ENCODE measurements at places on chromosomes 12 and 14.

- no peak for DNase-seq
Observed at GRCh38 chr12:20620261-20620660, 74.9 kb upstream of the SLCO1C1 start.

- no peak for DNase-seq
Observed at GRCh38 chr14:103349982-103350381, 15.9 kb downstream of the EIF5 start.

- DNase-seq: no peak
Observed at GRCh38 chr14:51715742-51716141, 64.0 kb downstream of the FRMD6 start.

DNA sequence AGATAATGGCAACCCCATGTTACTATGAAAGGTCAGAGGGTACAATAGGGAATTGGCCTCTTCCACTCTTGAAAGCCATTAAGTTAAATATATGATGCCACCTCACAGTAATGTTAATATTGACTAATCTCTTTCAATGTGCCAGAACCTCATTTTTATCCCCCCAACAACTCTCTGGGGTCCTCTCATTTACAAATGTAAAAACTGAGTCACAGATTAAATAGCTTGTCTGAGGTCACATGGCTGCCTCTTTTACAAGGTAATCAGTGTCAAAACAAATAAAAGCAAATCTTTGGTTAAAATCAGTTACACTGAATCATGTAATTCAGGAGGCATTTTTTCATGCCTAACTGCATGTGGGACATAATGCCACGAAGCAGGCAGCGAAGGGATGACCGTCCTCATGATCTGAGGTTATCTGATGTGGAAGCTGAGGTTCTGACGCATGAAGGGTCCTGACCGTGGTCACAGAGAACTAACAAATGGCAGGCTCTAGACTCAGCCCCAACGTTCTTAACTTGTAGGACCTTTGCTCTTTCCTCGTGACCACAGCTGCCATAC, 78.5 kb downstream of the PTPN21 start:
- DNase-seq: no peak

DNA sequence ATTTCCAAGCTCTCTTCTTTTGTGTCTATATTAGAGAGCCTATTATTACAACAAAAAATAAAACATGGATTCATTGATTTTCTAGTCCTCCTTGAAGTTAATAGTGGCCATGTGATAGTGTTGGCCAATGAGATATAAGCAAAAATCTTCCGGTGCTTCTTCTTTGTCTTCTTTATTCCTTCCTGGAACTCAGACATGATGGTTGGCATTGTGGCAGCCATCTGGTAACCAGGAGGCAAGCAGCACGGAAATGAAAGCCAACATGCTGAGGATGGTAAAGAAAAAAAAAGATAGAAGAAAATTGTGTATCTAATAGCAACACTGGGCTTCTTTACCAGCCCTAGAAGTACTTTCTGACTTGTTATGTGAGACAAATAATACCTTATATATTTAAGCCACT, 50.8 kb upstream of the SEL1L start:
- DNase-seq: no peak

GRCh38 chr14:22460461-22461195, 128.4 kb downstream of the DAD1 start:
- no peak for DNase-seq

DNA sequence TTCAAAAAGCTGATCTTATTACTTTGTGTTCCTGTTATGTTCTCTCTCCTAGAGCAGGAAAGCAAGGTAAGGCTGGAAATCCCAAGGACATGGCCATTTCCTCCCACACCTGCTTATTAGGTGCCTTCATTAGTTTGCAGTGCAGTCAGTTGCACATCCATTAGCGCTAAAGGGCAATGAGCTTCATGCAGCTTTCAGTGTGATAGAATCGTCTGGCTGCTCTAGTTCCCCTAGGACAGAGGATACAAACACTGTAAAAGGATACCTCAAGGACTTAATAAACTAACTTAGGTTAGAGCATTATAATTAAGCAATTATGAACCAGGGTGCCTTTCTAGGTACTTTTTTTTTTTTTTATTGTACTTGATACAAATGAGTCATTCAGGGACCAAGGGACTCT, 21.1 kb downstream of the TMEM117 start:
- no peak for DNase-seq

- DNase-seq: no peak
Observed at GRCh38 chr14:65019944-65020566, 33.4 kb downstream of the FNTB start.

DNA sequence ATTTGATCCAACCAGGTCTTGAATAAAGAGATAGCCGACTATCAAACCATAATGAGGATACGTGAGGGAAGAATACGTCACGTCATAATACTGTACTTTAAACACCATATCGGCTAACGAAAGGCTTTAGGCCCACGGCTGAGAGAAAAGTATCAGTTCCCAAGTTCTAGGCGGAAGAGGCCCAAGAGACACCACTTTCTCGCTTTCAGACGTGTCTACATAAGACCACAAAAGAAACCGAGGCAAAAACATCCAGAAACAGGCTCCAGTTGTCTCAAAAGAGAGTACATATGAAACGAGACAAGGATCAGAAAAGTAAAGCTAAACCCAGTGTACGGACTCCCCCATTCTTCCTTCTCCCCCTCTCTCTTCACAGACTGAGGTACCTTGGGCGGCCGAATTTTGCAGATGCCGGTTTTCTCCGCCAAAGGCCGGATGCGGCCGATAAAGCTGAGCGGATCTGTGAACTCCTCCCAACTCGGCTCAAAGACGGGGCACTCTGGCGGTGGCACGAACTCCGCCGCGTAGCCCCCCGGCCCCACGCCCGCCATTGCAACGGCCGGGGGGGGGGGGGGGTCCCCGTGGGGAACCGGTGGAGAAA, 479 bp downstream of the KDM5A start:
- DNase-seq: peak; percentile 34

DNA sequence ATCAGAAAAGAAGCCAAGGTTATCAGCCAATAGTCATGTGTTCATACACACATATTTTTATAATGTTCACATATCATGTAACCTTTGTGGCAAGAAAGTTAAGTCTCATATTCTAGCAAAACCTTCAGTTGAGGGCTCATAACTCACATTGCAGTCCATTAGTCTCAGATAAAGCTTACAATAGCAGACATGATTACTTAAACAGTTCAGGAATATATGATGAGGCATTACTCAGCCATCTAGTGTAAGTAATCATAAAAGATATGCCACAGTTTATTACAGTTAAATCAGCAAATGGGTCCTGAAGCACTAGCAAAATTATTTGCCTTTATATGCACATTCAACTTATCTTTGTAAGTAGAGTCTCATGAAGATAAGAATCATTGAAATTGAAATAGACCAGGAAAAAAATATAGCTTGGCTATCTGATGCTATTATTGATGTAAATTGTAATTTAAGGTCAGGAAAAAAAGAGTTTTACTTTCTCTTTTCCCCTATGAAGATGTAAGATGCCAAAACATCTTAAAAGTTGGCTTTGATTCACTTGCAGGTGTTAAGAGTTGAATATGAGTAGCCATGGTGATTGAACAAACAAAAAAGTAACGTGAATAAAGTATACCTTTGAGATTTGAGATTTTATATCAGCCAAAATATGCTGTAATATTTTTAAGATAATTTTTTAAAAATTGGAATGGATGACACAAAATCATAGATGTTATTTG, 537.0 kb downstream of the SLC6A15 start:
- DNase-seq: no peak

- no peak for DNase-seq
Observed at GRCh38 chr14:31439561-31439960, 17.7 kb downstream of the DTD2 start.

DNA sequence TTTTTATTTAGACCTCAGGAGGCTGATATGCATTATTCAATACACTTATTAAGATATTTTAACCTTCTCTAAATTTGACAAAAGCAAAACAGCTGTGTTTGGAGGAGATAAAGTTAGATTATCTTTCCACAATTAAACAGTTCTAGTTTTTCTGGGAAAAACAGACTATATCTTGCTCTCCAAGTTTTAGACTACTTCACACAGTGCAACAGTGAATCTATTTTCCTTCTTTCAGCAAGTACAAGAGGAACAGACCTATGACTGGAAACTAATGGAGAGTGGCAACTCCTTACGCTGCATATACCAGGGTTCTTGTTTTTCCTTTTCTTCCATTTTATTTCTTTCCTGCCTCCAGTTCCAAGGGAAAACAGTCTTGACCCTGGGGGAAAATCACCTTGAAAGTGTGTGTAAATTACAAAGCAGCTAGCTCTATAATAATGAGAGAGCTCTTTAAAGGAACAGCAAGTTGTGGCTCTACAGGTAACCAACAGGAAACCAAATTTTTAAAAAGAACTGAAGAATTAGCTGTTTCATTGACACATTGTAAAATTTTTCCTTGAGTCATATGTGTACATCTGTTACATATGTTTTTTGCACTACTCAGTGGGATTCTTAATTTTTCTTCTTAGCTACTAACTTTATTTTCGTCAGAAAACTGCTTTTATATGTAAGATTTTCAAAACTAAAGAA, 27.4 kb downstream of the DNM1L start:
- DNase-seq: no peak

- no peak for DNase-seq
Observed at GRCh38 chr12:83656004-83656403, 969.3 kb downstream of the TMTC2 start.

- DNase-seq: no peak
Observed at GRCh38 chr12:49225576-49226166, 36.8 kb upstream of the TUBA1A start.

DNA sequence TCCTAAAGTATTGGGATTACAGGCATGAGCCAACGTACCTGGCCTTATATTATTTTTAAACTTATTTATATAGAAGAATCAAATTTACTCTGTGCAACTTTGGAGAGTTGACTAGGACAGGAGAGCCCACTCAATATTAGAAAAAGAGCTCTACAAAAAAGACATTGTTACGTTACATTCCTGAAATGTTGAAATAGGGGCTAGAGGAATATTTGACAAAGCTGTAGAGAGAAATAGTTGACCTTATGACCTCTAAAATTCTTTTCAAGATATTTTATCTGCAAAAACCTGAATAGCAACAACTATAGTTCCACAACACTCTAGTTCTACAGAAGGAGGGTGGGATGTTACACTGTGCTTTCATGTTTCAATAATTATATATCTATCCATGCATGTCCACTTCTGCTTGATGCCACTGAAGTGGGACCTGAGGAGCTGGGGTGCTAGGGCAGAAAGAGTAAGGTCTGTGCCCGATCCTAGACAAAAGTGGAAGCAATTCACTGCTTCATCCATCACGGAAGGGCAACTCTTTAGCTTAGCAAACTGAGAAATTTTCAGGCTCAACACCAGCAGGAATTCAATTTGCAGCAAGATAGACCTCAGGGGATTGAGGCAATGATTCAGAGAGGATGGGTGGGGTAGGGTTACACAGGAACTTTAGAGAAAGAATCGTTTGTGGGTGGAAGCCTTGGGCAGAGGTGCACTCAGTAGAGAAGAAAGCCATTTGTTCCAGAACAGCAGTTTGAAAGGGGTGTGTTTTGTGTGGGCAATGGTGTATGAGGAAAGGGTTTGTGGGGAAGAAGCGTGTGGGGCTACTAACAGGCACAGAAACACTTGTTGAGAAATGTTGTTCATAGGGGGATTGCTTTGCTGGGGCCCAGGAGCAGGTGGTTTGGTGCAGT, 16.0 kb upstream of the RNASE10 start:
- no peak for DNase-seq

DNA sequence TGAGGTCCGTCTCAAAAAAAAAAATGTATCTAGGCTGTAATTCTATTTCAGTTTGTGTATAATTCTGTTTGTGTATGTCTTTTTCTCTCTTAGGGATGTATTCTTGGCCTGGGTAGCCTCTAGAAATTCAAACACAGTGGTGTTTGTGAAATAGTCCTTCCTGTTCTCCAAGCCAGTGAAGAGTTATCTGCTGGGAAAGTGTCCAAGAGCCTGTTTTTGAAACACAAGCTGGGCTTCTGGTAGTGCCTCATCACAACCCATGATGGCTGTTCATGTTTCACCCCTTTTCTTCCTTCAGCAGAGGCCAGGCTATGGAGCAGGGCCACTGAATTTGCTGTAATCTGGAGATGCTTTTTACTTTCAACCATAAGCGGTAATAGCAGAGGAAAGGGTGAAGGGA, 14.7 kb downstream of the METTL3 start:
- no peak for DNase-seq

GRCh38 chr12:58225203-58225877, 284.0 kb downstream of the ATP23 start:
- DNase-seq: no peak

DNA sequence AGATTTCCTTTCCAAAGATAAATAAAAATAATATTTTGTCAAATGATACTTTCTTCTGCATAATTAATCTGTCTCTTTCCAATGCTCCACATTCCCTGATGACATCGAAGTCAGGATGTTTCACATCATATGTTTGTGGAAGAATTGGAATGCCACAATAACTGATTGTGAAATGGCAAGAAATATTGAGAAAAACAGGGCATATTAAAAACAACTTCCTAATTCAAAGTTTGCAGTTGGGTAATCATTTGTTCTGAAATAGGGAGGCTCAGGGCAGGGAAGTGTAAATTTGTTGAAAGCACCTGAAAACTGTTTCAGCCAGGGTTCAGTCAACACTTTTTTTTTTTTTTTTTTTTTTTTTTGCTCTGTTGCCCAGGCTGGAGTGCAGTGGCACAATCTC, 50.7 kb downstream of the BCAT1 start:
- no peak for DNase-seq

DNA sequence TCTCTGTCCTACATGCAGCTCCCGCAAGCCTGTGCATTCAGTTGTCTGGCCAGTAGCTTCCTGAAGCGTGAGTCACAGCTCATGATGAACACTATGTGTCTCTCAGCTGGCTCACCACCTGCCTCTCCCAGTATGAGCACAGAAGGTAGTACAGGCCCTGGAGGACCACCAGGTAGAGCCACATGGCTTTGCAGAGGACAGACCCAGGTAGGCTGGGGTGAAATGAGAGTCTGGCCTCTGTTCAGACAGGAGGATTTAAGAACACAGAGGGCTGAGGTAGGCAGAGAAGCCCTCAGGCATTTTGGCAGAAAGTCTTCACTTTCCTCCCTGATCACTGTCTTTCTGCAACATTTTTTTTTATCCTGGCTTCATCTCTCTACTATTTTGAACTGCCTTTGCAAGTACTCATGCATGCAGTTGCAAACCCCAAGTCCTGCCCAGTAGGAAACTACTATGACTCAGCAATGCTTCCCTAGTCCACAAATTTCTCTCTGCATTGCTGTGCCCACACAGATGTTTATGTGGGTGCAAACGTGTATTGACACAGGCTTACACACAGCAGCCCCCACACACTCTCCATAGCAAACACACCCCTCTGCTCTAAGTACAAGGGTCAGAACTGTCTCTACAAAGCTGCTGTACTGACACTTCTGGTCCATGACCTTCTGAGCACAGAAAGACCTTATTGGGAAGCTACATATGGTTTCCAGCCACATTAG, 7.2 kb upstream of the SDR9C7 start:
- no peak for DNase-seq

GRCh38 chr12:111706145-111706544, 20.3 kb downstream of the ACAD10 start:
- DNase-seq: no peak

- DNase-seq: no peak
Observed at GRCh38 chr12:132024758-132025157, 75.0 kb downstream of the EP400 start.

GRCh38 chr12:73352826-73353225, 1080.7 kb downstream of the TRHDE start:
- DNase-seq: no peak
